ENCODE measurements at places on chromosomes 1 and 21. TPM values are rescaled to one million over a fixed set of nuclear protein-coding genes. Genes with fewer than 3 reads are reported as not detected.

TTC22 gene
- total RNA-seq, result 17.9 TPM

GRCh38 chr1:94707321-94708298 lies 112.5 kb upstream of the SLC44A3 start:
- H3K27ac ChIP-seq, result no peak overlapping the region
- no peak for DNase-seq

DNA sequence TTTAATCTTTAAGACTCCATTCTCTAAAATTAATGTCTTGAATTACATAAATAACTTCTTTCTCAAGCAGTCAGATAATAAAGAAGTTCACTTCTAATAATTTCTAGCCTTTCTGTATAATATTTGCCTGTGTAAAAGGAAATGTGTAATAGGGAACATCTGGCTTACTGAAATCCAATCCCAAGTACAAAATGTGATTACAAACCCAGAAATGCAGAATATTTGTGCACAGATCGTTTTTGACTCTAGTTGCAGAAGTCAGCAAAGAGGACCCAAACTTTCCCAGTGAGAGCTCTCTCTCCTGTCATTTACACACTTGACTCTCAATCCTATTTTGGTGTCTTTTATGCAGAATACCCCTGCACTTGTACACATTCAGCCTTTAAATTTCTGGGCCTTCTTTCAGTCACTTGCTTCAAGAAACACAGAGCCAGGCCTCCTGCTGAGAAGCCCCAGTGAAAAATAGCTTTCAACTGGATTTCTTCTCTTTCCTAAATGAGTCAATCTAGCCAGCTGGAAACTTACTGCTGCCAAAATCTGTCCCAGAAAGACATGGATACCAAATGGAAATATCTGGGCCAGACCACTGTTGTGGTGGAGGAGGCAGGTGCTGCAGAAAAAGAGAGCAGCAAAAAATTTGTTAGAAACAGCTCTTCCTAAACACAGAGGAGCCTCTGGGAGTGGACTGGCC lies 68.5 kb upstream of the ADAM30 start:
- no peak overlapping the region for H3K27ac ChIP-seq
- no peaks in the 10 kb centered on the region for H3K27me3 ChIP-seq
- peaks cover 30% of the 10 kb centered on the region for H3K36me3 ChIP-seq
- H3K4me3 ChIP-seq, result no peak overlapping the region
- DNase-seq, result no peak

- DNase-seq, result peak; percentile 60
- peaks cover 41% of the 10 kb centered on the region for H3K27me3 ChIP-seq
- H3K27ac ChIP-seq, result peak overlapping the region; percentile 35
- no peak overlapping the region for H3K4me3 ChIP-seq
- H3K4me1 ChIP-seq, result peaks cover 59% of the 10 kb centered on the region
Measured at GRCh38 chr1:154403261-154403943, 1.7 kb upstream of the IL6R start.

DNA sequence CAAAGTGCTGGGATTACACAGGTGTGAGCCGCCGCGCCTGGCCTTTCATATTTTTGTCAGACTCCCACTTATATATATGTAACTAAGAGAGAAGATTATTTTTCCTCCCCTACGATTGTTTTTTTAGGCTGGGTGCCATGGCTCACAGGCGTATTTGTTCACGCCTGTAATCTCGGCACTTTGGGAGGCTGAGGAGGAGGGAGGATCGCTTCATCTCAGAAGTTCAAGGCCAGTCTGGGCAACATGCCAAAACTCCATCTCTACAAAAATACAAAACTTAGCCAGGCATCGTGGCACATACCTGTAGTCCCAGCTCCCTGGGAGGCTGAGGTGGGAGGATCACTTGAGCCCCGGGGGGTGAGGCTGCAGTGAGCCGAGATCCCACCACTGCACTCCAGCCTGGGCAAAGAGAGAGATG lies 23.9 kb upstream of the ITLN2 start:
- H3K4me3 ChIP-seq, result no peak overlapping the region
- DNase-seq, result no peak
- peaks cover 10% of the 10 kb centered on the region for H3K4me1 ChIP-seq
- peaks cover 43% of the 10 kb centered on the region for H3K27me3 ChIP-seq
- no peaks in the 10 kb centered on the region for H3K36me3 ChIP-seq

GRCh38 chr21:15000081-15000480 lies 64.7 kb downstream of the NRIP1 start:
- no peaks in the 10 kb centered on the region for H3K36me3 ChIP-seq
- H3K4me3 ChIP-seq, result no peak overlapping the region
- no peak overlapping the region for H3K27ac ChIP-seq

DNA sequence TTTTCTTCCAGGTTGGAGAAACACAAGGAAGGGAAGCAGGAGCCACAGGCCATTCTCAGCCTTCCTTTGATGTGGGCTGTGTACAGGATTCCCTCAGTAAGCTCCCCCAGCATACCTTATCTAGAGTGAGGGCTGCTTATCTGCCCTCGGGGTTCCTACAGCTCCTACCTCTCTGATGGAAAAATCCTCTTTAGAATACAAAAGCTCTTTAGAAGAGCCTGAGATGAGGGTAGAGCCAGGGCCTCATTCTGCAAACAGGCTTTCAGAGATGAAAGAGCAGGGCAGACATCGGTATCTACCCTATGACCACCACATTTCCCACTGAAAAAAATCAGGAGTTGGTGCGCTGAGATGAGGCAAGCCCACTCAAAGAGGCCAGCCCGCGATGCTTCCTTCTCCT lies 85.1 kb downstream of the PLPP3 start:
- no peaks in the 10 kb centered on the region for H3K4me1 ChIP-seq
- DNase-seq, result no peak
- no peak overlapping the region for H3K27ac ChIP-seq
- no peaks in the 10 kb centered on the region for H3K36me3 ChIP-seq

OSCP1 gene
- 0.85 TPM for total RNA-seq

DNA sequence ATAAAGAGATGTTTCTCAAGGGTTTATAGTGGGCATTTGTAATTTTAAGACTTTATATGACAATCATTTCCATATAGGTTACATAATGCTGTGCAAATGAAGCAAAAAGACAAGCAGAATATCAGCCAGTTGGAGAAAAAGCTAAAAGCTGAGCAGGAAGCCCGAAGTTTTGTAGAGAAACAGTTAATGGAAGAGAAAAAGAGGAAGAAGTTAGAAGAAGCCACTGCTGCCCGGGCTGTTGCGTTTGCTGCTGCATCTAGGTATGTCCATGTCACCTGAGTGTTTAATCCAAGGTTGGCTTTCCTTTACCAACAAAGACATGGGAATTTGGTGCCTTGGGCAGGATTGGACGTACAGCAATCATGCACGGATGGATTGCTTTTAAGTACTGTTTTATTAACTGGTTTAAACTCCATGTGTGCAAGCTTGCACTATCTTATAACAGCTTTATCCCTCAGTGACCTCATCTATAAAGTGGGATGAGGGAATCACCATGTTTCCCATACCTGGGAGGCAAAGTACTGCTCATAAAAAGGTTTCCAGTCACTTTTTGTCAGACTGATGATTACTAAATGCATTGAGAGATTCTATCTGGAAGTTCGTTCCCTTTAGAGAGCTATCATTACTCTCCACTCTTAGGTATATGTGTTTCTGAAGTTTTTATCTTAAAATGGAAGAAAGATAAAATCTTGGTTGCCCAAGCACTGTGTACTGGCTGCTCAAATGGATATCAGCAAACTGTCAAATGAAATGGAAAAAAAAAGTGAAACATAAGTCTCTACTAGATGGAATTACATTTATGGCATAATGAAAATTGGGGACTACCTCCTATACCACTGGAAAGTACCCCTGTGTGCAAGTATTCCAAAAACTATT lies 55.1 kb downstream of the MACO1 start:
- H3K4me3 ChIP-seq, result no peak overlapping the region
- peaks cover 6% of the 10 kb centered on the region for H3K36me3 ChIP-seq
- DNase-seq, result no peak
- H3K4me1 ChIP-seq, result peaks cover 7% of the 10 kb centered on the region

CNIH3 gene
- total RNA-seq, result 3.6 TPM

- no peaks in the 10 kb centered on the region for H3K36me3 ChIP-seq
- no peak overlapping the region for H3K4me3 ChIP-seq
- no peaks in the 10 kb centered on the region for H3K27me3 ChIP-seq
- no peak overlapping the region for H3K27ac ChIP-seq
- no peaks in the 10 kb centered on the region for H3K4me1 ChIP-seq
- no peak for DNase-seq
Measured at GRCh38 chr21:26142363-26142762, 28.2 kb downstream of the APP start.

DNA sequence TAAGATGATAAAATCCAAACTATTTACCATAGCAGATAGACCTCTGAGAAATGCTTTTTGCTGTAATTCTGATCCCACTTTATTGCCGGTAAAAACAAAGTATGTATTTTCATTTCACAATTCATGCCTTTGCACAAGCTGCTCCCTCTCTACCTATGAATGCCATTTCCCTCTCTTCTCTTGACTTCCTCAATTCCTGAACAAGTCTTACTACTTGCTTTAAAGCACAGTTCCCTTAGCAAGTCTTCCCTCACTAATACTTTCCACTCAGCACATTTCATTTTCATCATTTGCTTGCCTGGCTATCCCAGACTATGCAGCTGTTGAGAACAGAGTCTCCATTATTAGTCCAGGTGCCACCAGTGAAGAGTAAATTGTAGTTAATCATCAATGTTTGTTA lies 13.8 kb downstream of the GPATCH2 start:
- no peak for DNase-seq
- peaks cover 21% of the 10 kb centered on the region for H3K36me3 ChIP-seq
- H3K27ac ChIP-seq, result no peak overlapping the region
- peaks cover 17% of the 10 kb centered on the region for H3K4me1 ChIP-seq
- H3K4me3 ChIP-seq, result no peak overlapping the region

CLIC6 gene
- total RNA-seq, result 0.47 TPM

NPR1 gene
- total RNA-seq, result not detected

DNA sequence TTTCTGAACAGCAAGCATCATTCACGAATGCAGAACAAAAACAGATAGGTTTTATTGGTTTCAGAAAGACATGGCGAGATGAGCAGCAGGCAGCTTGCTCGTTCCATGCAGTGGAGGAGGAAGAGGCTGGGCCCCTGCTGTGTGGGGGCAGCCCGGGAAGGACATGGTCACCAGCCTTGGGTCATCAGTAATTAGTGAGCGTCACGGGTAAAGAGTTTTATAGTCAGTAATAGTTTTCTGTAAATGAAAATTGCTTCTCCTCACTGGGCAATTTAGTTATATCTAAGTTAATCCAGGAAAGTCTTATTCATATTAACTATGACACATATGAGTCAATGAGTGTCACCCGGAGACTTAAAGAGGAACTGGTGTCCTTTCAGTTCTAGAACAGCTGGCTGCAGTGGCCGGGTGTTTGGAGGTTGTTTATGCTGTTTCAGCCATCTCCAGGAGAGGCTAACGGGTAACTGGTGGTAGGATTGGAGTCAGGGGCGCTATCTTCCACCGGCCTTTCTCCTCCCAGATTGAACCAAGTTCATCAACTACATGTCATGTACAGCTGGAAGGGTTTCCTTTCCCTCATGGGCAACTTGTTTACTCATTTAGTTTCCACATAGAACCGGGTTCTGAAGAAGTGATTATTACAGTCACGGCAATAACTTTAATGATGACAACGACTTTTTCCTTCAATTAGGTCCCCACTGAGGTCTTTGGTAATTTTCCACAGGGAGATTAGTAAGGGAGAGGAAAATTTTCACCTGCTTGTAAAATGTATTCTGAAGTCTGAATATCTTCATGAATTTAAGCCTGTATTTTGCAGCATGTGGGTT lies 34.6 kb upstream of the SLC45A1 start:
- no peaks in the 10 kb centered on the region for H3K36me3 ChIP-seq
- peaks cover 14% of the 10 kb centered on the region for H3K4me1 ChIP-seq
- DNase-seq, result peak; percentile 53
- peak overlapping the region; percentile 17 for H3K27ac ChIP-seq
- H3K4me3 ChIP-seq, result no peak overlapping the region

- no peaks in the 10 kb centered on the region for H3K27me3 ChIP-seq
- peaks cover 14% of the 10 kb centered on the region for H3K36me3 ChIP-seq
- no peak within 1 kb of the TSS for H3K27ac ChIP-seq
- DNase-seq, result peak; percentile 57
Measured at GRCh38 chr1:37556712-37557196, at the start of gene DNALI1. TSS of gene DNALI1 (plus strand) at chr1:37556940. CDS start at chr1:37556995, 55 bp downstream.
